Central memory CD8-positive, alpha-beta T cell (primary cell): ENCODE measurements at places on chromosomes 11 and 22.

- H3K27me3 ChIP-seq, result no peaks in the 10 kb centered on the region
- no peak for DNase-seq
- peaks cover 2% of the 10 kb centered on the region for H3K36me3 ChIP-seq
Measured at GRCh38 chr11:46127150-46127638, 5.9 kb upstream of the PHF21A start.

- H3K27me3 ChIP-seq, result peaks cover 44% of the 10 kb centered on the region
- H3K36me3 ChIP-seq, result no peaks in the 10 kb centered on the region
- no peaks in the 10 kb centered on the region for H3K4me1 ChIP-seq
- no peak for DNase-seq
Measured at GRCh38 chr22:47275605-47276449, 513.4 kb downstream of the TBC1D22A start.

DNA sequence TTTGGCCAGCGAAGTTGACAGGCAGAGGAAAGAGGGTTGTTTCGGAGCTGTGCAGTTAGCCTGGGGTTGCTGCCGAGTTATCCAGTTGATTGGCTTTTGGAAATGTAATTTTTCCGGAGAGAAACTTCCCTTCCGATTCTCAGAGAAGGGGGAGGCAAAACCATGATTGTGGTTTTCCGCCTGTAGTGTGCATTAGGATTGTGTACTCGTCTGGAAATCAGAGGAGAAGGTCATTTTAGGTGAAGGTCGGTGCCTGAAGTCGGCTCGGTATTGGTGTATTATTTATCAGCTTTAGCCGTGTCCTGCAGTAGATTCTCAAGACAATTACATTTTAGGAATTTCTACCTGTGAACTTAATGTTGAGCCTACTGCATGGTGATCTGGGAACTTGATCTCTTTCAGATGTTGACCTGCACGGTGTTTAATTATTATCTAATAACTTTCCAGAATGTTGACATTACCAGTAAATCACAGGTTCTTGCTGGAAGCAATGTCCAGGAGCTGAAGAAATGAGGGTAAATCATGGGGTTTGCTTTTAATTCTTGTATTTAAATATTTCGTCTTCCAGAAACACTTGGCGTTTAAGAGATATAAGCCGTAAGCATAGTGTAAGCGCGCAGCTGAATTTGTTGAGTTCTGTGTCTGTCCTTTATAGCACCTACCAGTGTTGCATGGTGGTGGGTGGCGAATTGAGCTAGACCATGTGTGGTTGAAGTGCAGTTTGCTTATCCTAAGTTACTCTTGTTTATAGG is 1.3 kb downstream of the ARHGEF12 start:
- peak overlapping the region; percentile 79 for H3K4me3 ChIP-seq
- no peak overlapping the region for H3K27ac ChIP-seq
- peaks cover 4% of the 10 kb centered on the region for H3K36me3 ChIP-seq
- peaks cover 32% of the 10 kb centered on the region for H3K4me1 ChIP-seq
- DNase-seq, result no peak
- peaks cover 65% of the 10 kb centered on the region for H3K27me3 ChIP-seq

DNA sequence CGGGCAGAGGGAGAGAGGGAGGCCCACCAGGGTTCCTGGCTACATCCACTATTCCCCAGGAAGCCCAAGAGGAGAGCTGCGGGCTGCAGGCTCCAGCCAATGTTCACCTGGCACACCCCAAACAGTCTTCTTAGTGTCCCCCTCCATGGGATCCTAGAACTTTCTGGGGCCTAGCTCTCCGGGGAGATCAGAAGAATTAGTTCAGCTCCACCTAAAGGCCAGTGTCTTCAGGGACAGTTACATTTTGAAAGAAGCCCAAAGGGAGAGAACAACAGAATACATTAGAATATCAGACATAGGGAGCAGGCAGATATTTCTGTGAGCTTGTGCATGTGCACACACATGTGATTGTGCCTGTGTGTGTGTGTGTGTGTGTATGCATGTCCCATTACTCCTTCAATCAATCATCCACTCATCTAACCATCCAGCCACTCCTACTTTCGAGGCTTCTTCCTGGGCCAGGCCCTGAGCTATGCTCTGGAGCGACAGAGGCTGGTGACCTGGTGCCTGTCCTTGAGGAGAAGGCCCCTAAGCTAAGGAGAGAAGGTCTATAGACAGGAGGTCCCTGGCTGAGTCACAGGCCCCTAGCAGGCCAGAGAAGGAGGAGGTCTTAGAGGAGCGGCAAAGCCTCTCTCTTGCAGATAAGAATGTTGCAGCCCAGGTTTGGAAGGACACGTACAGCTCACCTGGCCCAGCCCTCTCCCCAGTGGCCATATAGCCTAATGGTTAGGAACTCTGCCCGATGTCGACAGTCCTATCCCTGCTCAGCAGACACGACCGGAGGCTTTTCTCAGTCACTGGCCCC is 165.5 kb downstream of the DSCAML1 start:
- H3K27me3 ChIP-seq, result peaks cover 25% of the 10 kb centered on the region
- no peak overlapping the region for H3K27ac ChIP-seq
- DNase-seq, result no peak
- no peaks in the 10 kb centered on the region for H3K36me3 ChIP-seq
- no peak overlapping the region for H3K4me3 ChIP-seq
- H3K4me1 ChIP-seq, result no peaks in the 10 kb centered on the region

GRCh38 chr11:35380603-35381002 is 38.8 kb downstream of the SLC1A2 start:
- H3K27me3 ChIP-seq, result no peaks in the 10 kb centered on the region
- no peaks in the 10 kb centered on the region for H3K4me1 ChIP-seq
- no peak for DNase-seq
- no peaks in the 10 kb centered on the region for H3K36me3 ChIP-seq

- DNase-seq, result no peak
- H3K27me3 ChIP-seq, result no peaks in the 10 kb centered on the region
- H3K27ac ChIP-seq, result no peak overlapping the region
- no peak overlapping the region for H3K4me3 ChIP-seq
- no peaks in the 10 kb centered on the region for H3K4me1 ChIP-seq
Measured at GRCh38 chr22:19819911-19820879, 34.5 kb downstream of the GNB1L start.

DNA sequence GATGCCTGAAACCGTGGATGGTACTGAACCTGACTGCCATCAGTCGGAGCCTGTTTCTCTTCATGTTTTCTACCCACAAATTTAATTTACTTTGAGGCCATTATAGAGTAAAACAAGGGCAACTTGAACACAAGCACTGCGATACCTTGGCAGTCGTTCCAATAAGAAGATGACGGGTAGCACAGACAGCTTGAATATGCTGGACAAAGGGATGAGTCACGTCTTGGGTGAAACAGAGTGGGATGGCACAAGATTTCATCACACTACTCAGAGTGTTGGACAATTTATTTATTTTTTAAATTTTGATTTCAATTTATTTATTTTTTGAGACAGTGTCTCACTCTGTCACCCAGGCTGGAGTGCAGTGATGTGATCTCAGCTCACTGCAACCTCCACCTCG is 5.7 kb downstream of the DIXDC1 start:
- DNase-seq, result no peak
- H3K36me3 ChIP-seq, result no peaks in the 10 kb centered on the region
- H3K4me1 ChIP-seq, result peaks cover 18% of the 10 kb centered on the region
- no peak overlapping the region for H3K27ac ChIP-seq

GRCh38 chr11:86459002-86459385 is 84.3 kb downstream of the CCDC81 start:
- no peaks in the 10 kb centered on the region for H3K27me3 ChIP-seq
- H3K4me3 ChIP-seq, result no peak overlapping the region
- H3K27ac ChIP-seq, result no peak overlapping the region
- peaks cover 7% of the 10 kb centered on the region for H3K4me1 ChIP-seq
- H3K36me3 ChIP-seq, result no peaks in the 10 kb centered on the region

- H3K27ac ChIP-seq, result no peak overlapping the region
- H3K36me3 ChIP-seq, result peaks cover 5% of the 10 kb centered on the region
- no peaks in the 10 kb centered on the region for H3K4me1 ChIP-seq
- H3K4me3 ChIP-seq, result no peak overlapping the region
- DNase-seq, result no peak
Measured at GRCh38 chr11:34546511-34547209, 33.1 kb upstream of the ELF5 start.

- DNase-seq, result no peak
- no peak overlapping the region for H3K4me3 ChIP-seq
- no peaks in the 10 kb centered on the region for H3K27me3 ChIP-seq
- peaks cover 26% of the 10 kb centered on the region for H3K4me1 ChIP-seq
Measured at GRCh38 chr22:49930596-49931412, 12.4 kb downstream of the CRELD2 start.

DNA sequence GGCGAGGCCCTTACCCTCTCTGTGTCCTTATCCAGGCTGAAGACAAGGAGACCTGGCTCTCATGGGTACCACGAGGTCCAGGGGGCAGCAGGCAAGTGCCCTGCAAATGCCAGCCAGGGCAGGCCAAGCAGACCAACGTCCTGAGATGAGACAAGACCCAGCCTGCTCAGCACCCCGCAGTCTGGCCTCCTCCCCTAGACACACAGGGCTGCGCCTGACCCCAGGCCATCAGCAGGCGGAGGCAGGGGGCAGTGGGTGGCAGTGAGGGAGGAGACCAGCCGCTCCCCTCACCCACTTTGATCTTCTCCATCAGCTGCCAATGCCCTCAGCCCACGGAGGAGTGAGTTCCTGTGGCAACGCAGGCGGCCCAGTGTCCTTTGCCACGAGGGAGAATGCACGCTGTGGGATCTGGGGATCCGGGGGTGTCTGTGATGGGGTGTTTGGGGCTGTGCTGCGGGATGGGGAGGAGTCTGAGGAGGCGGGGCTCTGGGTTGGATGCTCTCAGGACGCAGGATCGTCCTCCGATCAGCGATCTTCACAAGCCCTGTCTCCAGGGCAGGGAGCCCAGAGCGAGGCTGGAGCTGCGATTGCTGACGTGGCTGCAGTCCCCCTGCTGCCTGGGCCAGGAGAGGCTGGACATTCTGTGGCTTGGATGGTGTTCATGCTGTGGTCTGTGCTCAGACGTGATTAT is 30.5 kb upstream of the PPARA start:
- H3K27me3 ChIP-seq, result no peaks in the 10 kb centered on the region
- H3K27ac ChIP-seq, result no peak overlapping the region
- peaks cover 8% of the 10 kb centered on the region for H3K36me3 ChIP-seq

DNA sequence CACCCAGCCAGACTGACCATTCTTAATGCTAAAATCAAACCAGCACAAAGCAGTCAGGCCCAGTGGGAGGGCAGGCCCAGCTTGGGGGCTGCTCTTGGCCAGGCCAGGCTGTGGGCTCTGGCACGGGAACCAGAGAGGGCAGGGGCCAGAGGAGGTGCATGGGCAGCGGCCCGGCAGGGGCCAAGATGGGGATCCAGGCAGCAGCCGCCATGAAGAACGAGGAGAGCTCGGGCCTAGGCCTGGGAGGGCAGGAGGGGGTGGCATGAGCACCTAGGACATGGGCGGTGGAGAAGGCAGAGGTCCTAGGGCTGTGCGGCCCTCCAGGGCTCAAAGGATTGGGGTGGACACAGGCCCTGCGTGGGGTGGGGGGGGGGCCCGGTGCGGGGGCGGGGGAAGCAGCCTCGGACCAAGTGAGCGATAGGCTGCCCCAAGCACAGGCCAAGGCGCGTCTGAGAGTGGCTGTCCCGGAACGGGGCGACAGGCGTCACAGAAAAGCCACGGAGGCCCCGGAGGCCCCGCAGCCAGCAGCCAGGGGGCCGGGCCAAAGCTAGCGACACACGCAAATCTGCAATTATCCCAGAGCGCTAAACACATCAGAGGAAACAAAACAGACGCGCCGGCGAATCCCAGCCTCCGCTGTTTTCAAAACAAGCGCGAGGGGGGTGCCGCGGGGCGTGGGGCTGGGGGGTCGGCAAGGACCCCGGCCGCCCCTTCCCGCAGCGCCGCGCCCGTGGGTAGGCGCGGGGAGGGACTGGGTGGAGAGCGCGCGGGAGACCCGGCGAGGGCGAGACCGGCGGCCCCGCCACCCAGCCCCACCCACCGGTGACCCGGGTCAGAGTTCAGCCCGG is 8.3 kb downstream of the PLXNB2 start:
- no peak overlapping the region for H3K27ac ChIP-seq
- H3K4me1 ChIP-seq, result no peaks in the 10 kb centered on the region
- H3K4me3 ChIP-seq, result no peak overlapping the region

DNA sequence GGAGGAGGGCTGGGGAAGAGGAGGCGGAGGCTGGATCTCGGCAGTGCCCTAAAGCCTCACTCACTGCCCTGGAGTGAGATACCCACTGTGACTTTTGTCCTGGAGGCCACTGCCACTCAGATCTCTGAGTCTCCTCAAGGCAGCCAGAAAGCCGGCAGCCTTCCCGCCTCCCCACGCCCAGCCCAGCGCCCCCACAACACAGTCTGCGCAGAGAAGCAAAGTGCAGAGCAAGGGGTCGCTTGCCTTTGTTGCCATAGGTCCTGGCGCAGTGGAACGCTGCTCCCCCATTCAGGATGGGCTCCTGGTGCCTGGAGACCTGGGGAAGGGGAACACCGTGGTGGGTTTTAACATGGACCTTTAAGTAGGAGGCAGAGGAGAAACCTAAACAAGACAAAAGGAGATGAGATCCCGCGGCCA is 17.6 kb downstream of the PATZ1 start:
- H3K4me1 ChIP-seq, result peaks cover 8% of the 10 kb centered on the region
- H3K36me3 ChIP-seq, result peaks cover 60% of the 10 kb centered on the region
- no peak for DNase-seq
- H3K27me3 ChIP-seq, result no peaks in the 10 kb centered on the region
- no peak overlapping the region for H3K27ac ChIP-seq
- H3K4me3 ChIP-seq, result no peak overlapping the region

DNA sequence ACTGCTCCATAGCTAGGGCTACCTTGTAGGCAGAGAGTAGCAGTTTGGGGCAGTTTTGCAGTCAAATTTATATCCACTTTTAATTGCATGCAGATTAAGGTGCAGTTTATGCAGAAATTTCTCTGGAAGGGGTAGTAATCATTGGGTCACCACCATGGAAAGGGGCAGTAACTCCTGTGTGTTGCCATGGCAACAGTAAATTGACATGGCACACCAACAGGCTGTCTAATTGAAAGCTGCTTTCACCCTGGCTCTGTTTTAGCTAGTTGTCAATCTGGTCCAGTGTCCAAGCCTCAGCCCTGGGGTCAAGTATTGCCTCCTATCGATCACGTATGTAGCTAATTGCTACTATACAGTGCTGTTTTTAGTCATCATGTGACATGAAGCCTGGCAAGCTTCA is 786.1 kb upstream of the CNTN5 start:
- DNase-seq, result no peak
- H3K36me3 ChIP-seq, result no peaks in the 10 kb centered on the region
- H3K27ac ChIP-seq, result no peak overlapping the region
- no peaks in the 10 kb centered on the region for H3K4me1 ChIP-seq
